Stimulated activated CD4-positive, alpha-beta T cell treated with anti-CD3 and anti-CD28 coated beads, Interleukin-12 subunit alpha, Interleukin-12 subunit beta, amount 100 ng/mL, for 48 hours (primary cell): ENCODE measurements at places on chromosomes 7 and 10.

- no peak for DNase-seq
Measured at GRCh38 chr10:46525177-46525823, 31.2 kb downstream of the GPRIN2 start.

DNA sequence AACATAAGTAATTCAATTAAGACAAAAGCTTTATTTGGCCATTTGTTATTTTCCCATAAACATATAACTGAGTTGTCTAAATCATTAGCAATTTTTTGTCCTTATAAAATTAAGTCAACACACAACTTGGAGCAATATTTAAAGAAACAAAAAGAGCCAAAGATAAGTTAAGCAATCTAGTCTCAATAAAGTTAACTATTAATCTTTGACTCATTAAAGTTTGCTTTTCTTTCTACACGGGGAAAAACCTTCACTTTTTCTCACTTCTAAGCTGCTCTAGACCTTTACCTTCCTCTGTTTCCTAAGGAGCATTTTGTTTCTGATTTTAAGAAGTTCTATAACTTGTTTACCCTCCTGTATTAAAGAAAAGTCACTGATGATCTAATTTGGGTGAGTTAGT is 867.1 kb upstream of the PHF14 start:
- DNase-seq = no peak

GRCh38 chr7:92161271-92161670 is 17.7 kb downstream of the LRRD1 start:
- DNase-seq = no peak

- no peak for DNase-seq
Measured at GRCh38 chr7:112930787-112931186, 140.6 kb upstream of the TMEM168 start.

GRCh38 chr10:45201271-45201670 is 114.1 kb downstream of the OR13A1 start:
- DNase-seq = no peak

- DNase-seq = no peak
Measured at GRCh38 chr10:95290461-95291364, at the start of gene PDLIM1. TSS of gene PDLIM1 (minus strand) at chr10:95291003. CDS start at chr10:95290915, 88 bp downstream.

GRCh38 chr7:7751243-7752092 is 33.1 kb upstream of the RPA3 start:
- no peak for DNase-seq
